ENCODE measurements at places on chromosomes 7 and 10.

- no peak for DNase-seq
These were observed 139.4 kb upstream of the AGR3 start for GRCh38 chr7:17021205-17021604.

DNA sequence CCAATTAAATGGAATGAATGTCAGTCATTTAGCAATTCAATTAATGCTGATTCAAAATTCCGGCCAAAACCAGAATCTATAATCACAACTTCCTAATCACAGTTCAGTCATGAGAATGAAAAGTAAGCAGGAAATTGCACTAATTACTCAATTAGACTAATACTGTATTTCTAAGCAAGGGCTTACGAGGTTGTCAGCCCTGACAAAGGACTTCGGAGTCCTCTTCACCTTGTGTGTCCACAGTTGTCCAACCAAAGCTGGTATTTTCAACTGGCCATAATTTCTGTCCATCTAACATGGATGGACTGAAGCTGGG, 17.4 kb downstream of the CPA1 start:
- no peak for DNase-seq

DNA sequence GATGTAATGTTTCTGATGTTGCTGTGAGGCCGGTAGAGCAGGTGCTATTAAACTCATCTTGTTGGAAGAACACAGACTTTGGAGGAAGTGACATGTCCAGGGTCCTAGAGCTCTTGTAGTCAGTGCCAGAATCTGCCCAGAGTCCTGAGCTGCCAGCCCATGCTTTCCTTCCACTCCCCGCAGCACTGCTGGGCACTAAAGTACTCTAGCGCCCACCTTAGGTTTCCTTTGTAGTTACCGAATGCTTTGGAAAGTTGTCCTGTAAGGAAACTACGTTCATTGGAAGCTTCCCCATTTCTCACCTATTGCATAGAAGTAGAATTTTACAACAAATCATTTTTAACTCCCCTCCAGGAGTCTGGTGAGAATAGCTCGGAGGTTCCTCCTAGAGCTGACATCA, 11.0 kb downstream of the ZNF862 start:
- DNase-seq, result no peak

GRCh38 chr10:74163319-74164068, 12.5 kb downstream of the ADK start:
- no peak for DNase-seq

DNA sequence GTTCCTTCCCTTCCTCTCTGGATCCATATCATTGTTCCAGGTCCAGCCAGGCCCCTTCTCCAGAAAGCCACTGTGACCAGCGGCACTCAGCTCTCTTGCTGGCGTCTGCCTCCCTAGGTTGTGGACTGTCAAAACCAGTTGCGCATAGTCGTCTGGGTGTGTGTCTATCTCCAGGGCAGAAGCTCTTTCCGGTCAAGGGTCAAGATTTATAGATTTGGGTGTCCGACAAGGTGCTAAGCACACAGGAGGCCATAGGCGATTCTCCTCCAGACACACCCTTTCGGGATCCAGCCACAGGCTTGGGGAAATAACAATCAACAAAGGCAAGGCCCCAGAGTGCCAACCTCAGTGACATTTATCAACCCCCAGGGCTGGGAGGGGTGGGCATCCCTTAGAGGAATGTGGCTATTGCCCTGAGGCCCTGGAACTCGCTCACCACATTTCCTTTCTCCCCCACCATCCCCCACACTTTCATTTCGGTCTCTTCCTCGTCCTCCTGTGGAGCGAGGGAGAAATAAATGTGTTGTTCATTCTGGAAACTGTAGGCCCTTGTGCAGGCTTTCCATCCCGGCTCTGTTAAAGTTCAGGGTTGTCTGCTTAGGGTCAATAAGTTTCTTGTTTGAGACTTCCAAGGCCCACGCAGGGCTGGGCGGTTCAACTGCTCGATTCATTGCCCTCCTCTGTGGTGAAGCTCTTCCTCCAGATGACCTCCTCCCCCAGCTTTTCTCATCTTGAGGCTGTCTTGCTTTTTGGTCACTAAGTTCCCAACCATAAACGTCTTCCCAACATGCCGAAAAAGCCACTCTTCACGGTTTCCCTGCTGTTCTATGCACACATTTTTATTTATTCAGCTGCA, 57.9 kb downstream of the AFAP1L2 start:
- no peak for DNase-seq

DNA sequence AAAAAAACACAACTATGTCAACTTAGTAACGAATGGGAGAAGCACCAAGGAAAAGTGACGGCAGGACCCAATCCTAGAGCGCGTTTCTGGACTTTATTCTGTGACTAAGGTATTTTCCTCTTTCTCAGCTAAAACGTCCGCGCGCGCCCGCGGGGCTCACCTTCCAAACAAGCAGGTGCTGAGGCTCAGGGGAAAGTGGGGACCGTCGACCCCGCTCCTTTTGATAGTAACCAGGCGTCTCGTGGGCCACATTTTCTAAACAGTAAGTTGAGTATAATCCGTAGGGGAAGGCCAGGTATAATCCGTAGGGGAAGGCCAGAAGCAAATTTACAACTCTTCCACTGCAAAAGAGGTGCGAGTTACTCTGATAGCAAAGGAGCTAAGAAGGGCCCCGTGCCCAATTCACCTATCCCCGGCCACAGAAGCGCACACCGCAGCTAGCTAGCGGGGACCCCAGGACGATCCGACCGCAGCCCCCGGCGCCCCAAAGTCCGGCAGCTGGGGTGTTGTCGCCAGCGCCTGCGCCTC, 743 bp downstream of the MKI67 start:
- DNase-seq, result no peak

DNA sequence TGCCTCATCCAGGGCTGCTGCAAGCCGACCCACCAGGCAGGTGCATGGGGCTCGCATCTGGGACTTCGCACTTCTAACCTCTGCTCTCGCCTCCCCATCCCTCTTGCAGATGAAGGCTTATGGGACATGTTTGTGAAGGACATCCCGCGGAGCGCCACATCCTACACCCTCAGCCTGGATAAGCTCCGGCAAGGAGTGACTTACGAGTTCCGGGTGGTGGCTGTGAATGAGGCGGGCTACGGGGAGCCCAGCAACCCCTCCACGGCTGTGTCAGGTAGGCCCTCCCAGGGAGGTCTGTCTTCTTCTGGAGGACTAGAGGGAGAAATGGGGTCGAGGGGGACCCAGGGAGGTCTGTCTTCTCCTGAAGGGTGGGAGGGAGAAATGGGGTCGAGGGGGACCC, 448.9 kb upstream of the FOXK1 start:
- no peak for DNase-seq

GRCh38 chr7:149459540-149460452, 1.1 kb downstream of the ZNF777 start:
- no peak for DNase-seq

GRCh38 chr10:77804371-77804770, 122.2 kb downstream of the DLG5 start:
- DNase-seq, result no peak
